Anterior cingulate cortex (tissue), 58 donors: ENCODE measurements at places on chromosomes 5 and 9.

GRCh38 chr5:109455598-109456096 lies 45.9 kb upstream of the PJA2 start:
- no peak for DNase-seq

- no peak for DNase-seq
Measured at GRCh38 chr5:159403906-159404681, 73.8 kb upstream of the IL12B start.

DNA sequence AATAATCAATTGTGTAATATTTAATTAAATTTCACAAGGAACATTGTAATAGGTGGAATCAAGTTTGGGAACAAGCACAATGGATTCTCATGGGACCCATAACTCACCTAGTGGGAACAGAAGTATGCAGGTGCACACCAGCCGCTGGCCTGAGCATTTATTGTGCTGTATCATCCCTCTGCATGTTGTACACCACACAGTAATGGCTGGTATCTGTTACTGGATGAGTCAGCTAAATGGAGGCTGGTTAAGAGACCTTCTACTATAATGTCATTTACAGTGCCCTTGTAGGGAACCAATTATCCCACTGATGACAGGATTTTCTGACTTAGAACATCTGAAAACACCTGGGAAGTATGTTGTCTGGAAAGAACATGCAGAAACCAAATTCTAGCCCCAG lies 3.2 kb upstream of the MAP3K1 start:
- no peak for DNase-seq

- no peak for DNase-seq
Measured at GRCh38 chr5:84227236-84227635, 157.4 kb downstream of the EDIL3 start.

DNA sequence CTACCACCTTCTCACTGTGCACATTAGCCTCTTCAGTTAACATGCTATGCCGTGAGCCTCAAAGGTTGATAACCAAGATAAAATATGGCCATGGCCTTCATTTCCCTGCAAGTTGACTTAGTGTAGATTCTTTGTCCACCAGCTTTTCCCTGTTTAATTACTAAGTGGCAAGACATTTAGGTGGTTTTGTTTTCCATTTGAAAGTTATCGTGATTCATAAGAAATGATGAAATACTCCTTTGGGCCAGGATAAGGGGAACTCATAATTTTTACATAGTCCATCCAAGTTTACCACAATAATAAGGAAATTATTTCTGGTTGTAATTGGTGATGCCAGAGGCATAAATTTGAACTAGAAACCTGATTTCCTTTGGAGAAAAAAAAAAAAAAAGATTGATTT lies 609.6 kb downstream of the TAF11L14 start:
- DNase-seq, result no peak

GRCh38 chr9:135817951-135818717 lies 89.2 kb downstream of the CAMSAP1 start:
- no peak for DNase-seq

GRCh38 chr9:127927201-127927987 lies 3.2 kb downstream of the PIP5KL1 start:
- no peak for DNase-seq

- no peak for DNase-seq
Measured at GRCh38 chr9:108356806-108357205, 499.0 kb downstream of the ACTL7B start.

DNA sequence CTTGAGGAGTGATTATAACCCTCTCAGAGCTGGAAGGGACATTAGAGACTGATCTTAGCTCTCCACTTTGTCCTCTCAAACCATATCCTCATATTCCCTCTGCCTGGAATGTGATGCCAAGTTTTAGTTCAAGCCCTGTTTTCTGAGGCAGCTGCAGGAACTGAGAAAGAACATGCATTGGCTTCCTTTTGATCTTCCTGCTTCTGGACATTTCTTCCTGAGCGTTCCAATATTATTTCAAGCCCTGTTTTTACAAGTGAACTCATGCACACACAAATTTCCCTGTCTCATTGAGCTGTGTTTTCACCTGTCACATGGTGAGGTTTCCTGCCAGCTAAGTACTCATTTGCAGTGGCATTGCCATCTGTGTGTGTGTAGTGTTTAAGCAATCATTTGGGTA lies 17.0 kb downstream of the FOCAD start:
- DNase-seq, result no peak

DNA sequence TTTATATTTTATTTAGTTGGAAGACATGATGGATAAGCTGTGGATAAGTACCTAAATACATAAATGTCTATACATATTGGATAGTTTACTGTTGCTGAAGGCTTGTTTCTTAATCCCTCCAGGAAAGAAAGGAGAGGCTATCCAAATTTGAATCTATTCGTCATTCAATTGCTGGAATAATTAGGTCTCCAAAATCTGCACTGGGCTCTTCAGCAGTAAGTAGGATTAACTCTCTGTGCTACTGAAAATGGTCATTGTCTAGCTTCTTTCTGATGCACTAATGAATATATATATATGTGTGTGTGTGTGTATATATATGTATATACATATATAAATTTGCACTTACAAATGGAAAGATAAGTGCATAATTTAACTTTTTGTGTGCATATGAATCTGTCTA lies 198.3 kb downstream of the FER start:
- no peak for DNase-seq

DNA sequence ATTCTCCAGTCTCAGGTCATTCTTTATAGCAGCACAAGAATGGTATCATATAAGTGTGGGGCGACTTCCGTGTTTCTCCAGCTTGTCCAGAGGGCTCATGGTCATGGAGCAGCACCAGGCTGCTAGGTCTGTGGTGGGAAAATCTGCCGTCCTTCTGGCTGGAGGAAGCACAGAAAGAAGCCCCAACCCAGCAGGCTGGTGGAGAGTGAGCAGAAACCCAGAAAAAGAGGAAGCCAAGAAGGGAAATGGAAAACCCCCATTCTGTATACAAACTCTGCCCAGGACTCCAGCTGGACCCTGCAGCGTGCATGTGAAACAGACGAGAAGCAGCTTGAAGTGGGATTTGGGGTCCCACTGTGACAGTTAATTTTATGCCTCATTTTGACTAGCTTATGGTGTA lies 34.3 kb upstream of the OLFM1 start:
- DNase-seq, result no peak

GRCh38 chr9:15386465-15386864 lies 36.2 kb upstream of the SNAPC3 start:
- no peak for DNase-seq

- no peak for DNase-seq
Measured at GRCh38 chr5:35036536-35036935, 11.2 kb downstream of the AGXT2 start.

DNA sequence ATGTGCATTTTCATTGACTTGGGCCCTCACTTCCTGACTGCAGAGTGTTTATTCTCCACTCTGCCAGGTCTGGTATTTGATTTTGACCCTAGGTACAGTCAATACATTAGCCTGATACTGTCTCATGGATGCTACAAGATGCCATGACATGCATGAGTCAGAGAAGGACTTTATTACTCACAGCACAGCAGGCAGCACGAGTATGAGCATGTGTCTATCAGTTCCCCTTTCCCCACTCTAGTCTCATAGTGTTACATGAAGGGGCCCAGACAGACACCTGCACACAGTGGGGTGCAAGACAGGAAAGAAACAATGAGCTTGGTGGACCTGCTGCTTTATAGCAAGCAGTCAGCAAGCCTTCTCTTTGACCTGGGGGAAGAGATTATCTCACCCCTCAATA lies 19.6 kb downstream of the ITGA2 start:
- no peak for DNase-seq

DNA sequence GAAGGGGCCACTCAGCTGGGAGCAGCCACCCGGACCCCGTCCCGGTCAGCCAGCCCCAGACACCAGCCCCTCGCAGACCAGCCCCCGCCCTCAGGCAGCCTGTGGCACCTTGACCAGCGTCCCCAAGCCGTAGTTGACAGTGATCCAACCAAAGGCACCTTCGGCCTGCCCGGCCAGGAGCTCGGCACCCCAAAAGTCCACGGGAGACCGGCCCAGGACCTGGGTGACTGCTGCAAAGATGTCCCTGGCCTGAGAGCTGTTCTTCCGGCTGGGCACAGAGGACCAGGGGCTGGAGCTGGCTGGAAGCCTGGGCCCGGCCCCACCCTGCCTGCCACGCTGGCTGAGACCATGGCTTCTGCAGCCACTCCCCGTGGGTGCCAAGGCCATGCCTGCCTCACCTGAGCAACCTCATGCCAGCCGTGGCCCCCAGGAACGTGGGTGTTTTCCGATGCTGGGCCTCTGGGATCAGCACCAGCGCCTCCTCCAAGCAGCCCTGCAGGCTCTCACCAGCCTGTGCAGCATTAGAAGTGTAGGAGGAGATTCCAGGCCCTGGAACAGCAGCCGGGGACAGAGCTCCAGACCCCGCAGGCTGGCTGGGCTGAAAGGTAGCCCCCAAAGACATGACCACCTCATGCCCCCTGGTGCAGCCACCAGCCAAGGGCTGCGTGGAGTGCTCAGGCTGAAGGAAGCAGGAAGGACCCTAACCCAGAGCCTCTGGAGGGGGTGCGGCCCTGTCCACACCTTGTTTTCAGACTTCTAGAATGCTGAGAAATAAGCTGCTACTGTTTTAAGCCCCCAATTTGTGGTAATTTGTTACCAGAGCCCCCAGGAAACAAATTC lies 4.2 kb downstream of the ENTPD8 start:
- DNase-seq, result no peak

GRCh38 chr5:94857111-94857510 lies 238.6 kb downstream of the SLF1 start:
- no peak for DNase-seq

- DNase-seq, result no peak
Measured at GRCh38 chr5:111584651-111585050, 72.3 kb upstream of the STARD4 start.

DNA sequence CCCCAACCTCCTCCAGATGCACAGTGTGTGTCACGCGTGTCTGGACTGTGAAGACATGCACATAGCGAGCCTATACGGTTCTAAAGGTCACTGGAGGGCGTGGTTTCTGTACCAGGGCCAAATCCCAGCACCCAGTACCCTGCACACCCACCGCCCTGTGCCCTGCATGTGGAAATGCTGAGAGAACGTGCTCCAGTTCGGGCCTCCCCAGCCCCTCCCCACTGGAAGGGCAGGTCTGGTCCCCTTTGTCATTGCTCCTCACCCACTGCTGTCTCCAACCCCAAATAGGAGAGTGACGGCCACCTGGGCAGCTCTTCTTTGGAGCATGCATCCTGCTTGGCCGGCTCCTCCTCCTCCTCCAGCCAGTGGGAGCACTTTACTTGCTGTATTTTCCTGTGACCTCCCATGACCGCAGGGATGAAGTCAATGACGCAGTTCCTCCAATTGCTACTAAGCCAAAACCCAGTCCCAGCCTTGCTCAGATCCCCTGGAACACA lies 116.7 kb downstream of the WNK2 start:
- DNase-seq, result no peak

DNA sequence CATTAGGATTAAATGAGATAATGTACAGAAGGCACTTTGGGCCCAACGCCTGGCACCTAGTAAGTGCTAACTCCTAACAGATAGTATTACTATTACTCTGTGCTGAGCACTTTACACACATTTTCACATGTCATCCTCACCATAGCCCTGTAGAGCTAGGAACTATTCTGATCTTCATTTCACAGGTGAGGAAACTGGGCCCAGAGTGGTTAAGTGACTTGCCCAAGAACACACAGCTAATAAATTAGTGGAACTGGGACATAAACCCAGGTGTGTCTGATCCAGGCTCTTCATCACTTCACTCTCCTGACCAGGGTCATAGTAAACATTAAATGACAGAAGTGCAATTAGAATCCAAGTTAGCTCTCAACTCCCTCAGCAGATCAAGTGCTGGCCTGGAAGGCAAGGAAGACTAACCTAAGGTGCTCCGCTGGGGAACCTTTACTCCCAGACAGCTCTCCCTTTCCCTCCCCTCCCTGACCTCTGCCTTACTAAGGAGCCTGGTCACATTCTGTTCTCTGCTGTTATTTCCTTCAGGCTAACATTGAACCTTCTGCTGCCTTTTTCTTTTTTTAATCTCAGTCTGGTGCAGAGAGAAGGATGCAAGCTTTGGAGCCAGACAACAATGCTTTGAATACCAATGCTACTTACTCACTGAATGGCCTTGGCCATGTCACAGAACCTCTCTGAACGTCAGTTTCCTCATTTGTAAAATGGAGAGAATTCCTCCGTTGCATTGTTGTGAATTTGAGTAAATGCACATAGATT lies 4.1 kb upstream of the ADRA1B start:
- DNase-seq, result no peak
